ENCODE measurements at places on chromosomes 1 and 21.

- DNase-seq = no peak
Observed at GRCh38 chr1:85085417-85085816, 37.1 kb upstream of the MCOLN3 start.

DNA sequence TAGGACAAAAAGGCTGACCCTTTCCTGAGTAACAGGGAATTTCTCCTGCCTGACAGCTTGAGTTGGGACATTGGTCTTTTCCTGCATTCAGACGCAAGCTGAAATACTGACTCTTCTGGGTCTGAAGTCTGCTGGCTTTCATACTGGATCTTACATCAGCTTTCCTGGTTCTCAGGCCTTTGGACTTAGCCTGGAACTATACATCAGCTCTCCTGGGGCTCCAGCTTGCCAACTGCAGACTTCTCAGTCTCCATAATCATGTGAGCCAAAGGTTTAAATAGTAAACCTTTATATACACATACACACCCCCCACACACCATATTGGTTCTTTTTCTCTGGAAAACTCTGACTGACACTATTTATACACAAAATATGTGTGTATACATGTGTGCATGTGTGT, 59.0 kb upstream of the KCND3 start:
- DNase-seq = no peak

DNA sequence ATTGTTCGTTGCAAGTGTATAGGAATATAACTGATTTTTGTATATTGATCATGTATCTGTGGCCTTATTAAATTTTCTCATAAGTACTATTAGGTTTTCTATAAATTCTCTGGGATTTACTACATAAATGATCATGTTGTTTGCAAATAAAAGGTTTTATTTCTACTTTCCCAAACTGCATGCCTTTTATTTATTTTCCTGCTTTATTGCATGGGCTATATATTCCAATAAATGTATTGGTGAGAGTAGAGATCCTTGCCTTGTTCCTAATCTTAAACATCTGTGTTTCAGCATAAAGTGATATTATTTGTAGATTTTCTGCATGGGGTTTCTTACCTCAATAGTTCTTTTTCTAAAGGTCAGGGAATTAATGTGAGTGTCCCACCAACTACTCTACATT, 107.0 kb upstream of the CD55 start:
- no peak for DNase-seq

GRCh38 chr1:165169028-165169427, 187.5 kb downstream of the LMX1A start:
- DNase-seq = no peak

- no peak for DNase-seq
Observed at GRCh38 chr1:234823191-234824176, 213.5 kb upstream of the IRF2BP2 start.

DNA sequence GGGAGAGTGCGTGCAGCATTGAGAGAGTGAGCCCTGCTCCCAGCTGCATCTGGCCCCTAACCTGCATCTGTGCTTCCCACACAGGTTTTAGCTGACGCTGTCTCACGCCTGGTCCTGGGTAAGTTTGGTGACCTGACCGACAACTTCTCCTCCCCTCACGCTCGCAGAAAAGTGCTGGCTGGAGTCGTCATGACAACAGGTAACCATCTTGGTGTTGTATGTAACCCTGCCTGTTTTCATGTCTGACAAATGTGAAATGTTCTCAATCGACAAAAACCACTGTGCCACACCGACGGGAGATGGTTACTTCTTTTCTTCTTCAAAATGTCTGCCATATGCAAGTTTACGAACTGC, 105.8 kb downstream of the ADARB1 start:
- no peak for DNase-seq

GRCh38 chr1:64851664-64852063, 106.8 kb downstream of the RAVER2 start:
- no peak for DNase-seq

DNA sequence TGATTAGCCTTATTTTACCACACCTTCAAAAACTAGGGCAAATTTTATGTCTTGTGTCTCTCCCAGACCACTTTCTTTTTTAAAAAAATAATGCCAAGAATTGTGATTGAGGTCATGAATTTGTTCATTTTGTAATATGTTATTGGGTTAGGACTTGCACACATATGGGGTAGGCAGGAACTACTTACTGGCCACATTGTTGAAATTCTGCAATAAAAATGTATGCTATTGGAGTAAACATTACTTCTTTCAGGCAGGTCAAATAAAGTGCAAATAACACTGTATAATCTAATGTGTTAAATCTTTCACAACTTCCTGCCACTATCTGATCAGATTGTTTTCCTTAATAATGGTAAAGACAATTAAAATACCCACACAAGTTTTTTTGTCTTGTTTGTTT, 166.6 kb upstream of the COL11A1 start:
- no peak for DNase-seq

GRCh38 chr1:186125511-186125910, 249.5 kb downstream of the TPR start:
- no peak for DNase-seq

DNA sequence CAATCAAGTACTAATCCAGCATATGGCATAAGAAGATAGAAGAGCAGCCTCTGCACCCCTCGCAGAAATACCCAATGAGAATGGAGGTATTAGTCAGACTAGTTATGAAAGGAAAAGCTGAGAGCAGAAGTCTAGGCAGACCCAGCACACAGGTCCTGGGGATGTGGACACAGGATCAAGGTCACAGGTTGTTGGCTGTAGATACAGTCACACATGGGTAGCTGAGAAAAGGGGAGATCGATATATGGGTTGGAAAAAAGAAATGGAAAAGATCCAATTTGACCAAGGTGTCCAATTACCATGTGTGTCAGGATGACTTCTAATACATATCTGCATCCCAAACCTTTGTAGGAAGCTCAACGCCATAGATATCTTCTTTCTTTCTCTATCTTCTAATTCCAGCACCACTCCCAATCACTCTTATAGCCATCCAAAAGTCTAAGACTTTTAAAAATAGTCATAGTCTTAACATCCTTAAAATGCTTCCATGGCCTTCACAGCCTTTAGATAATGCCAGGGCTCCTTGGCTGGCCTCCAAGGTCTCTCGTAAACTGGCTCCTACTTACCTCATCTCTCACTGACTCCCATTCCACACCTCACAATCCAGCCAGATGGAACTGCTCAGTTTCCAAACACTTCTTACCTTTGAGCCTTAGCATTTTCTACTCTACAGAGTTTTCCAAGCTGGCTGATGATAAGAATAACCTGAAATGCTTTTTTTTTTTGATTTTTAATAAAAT, 8.3 kb upstream of the ZC3H11B start:
- DNase-seq = no peak

GRCh38 chr21:45253633-45254459, 33.8 kb downstream of the POFUT2 start:
- DNase-seq = no peak

DNA sequence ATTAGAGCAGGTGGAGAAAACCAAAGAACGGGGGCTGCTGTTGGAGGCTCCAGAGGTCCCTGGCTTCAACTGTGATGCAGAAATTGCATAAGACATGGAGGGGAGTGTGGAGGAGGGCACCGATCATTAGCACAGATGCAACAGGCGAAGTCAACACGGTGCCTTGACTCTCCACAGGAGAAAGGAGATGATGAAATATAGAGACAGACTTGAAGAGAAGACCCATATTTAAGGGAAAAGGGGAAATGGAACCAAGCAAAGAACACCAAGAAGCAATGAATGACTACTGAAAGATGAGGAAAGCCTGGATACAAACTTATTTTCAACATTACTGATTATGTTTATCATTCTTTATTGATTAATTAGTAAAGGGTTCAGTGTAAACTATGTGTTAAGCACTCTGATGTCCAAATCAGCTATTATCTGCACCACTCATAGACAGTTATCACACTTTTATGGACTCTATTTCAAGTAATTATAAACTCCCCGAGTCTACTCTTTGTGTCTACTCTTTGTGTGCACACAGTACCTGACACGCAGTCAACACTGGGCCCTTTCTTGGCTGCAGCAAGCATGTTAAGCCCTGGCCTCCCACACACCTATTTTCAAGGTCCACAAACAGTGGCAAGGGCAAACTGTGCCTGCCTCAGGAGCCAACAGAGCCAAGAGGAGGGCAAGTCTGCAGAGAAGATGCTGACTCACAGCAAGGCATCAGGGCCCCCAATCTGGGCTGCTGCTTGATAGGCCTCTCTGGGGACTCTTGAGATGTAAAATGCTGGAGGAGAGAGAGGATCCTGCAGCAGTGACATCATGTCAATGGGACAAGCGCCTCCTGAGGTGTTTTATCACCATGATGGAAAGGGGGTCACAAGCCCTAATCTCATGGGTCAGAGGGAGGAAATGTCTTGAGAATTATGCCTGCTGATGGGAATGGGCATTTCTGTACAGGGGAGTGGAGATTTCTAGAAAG, 17.6 kb downstream of the PCNX2 start:
- no peak for DNase-seq

GRCh38 chr1:82161700-82162141, 361.0 kb downstream of the ADGRL2 start:
- no peak for DNase-seq

GRCh38 chr1:33248244-33248643, 8.0 kb upstream of the ZNF362 start:
- DNase-seq = no peak

- no peak for DNase-seq
Observed at GRCh38 chr1:172578586-172578985, 45.6 kb downstream of the SUCO start.

GRCh38 chr21:25772686-25773085, 37.9 kb downstream of the GABPA start:
- no peak for DNase-seq

DNA sequence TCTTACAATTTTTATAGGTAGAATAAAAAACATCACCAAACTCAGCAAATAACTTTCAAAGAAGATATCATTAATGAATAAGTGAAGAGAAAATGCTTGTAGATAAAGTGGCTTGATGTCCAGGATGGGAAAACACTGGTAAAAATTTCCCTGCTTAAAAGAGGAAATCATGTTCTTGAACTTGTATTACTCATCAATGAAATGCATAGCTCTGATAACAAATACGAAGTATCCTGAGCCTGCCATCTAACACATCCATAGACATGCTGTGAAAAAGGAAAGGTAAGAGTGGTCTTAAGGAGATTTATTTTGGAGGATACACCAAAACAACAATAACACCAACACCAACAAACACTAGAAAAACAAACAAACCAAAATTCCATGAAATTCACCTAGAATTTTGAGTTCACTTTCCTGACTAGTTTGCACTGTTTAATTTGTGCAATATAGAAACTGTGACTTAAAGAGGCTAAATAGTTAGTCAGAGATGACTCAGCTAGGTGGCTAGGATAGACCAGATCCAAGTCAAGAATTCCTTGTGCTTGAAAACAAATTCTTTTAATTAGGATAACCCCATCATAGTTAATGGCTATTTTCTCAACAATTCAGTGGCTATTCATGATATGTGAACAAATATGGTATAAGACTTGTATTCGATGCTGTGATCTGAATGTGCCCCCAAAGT, 179.8 kb upstream of the KCNK2 start:
- no peak for DNase-seq

DNA sequence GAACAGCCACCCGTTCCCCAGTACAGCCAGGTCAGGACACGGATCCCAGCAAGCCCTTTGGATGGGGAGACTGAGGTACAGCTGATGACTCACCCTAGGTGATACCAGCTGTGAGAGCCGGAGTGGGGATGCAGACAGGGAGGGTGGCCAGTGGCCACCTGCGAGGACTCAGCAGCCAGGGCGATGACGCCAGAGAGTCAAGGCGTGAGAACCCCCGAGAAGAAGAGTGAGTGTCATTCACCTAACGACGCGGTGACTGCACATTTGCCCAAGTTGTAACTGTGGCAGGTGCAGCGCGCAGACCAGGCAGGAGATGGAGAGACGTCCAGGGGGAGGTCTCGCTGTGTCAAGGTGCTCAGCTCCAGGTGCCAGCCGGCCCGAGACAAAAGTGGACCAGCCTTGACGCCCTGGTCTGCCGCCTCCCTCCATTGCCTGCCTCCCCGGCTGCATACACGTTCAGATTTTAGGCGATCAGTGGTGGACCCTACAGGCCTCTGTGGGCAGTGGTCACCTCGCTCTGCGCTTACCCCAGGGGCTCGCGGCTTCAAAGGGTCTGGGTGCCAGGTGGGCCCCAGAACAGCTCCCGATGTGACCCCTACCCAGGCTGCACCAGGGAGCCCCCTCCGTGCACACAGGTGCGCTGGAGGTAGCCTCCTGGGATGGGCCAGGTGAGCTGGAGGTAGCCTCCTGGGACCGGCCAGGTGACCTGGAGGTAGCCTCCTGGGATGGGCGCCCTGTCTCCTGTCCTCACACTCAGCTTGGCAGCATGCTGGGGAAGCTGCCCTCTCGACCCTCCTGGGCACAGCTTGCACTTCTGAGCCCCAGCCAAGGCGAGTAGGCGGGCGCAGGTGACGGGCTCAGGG, 11.9 kb downstream of the LRRC3 start:
- DNase-seq = no peak

- no peak for DNase-seq
Observed at GRCh38 chr1:147292012-147292411, 49.5 kb downstream of the CHD1L start.

DNA sequence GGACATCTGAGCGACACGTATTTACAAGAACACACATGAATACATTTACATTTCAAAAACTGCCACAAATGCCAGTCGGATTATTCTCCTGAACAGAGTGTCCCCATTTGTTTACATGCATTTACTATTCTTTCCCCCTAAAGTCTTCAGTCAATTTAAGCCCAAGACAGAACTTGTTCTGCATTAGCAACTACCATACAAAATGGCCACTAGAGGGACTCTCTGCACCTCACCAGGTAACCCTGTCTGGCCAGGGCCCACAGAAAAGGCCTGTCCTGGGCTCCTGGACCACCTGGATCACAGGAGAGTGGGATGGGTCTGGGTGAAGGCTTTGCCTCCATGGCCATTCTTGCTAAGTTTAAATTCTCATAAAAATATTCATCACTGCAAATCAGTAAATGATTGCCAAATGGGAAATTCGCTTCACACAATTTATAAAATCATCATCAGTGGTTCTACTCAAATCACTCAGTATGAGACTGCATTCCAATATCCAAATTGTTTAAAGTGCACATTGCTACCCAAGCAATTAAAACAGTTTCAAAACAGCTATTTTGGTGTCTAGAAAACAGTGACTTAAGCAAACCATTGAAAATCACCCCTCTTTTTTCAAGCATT, 12.5 kb upstream of the GUCA2A start:
- no peak for DNase-seq

- DNase-seq = no peak
Observed at GRCh38 chr21:36902793-36903192, 63.7 kb downstream of the HLCS start.

- no peak for DNase-seq
Observed at GRCh38 chr1:3837200-3837599, 19.8 kb downstream of the CEP104 start.

- no peak for DNase-seq
Observed at GRCh38 chr1:40838980-40839942, 22.9 kb downstream of the CITED4 start.

DNA sequence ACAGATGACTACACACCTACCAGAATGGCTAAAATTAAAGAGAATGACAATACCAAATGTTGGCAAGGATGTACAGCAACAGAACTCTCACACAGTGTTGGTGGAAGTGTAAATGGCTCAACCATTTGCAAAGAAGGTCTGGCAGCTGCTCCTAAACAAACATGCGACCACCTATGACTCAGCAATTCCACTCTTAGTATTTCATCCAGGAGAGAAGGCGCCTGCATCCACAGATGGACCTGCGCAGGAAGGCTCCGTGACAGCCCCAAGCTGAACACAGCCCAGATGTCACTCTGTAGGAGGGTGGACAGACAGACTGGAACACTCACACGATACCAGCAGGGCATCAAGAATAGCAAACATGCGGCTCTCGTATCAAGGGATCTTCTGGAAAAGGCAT, 6.7 kb downstream of the PTTG1IP start:
- DNase-seq = no peak

All from stimulated activated CD4-positive, alpha-beta T cell treated with anti-CD3 and anti-CD28 coated beads, Interleukin-1b, Interleukin-23, amount 100 ng/mL, for 1 hour (primary cell).